ENCODE measurements at places on chromosomes 11 and 22.

DNA sequence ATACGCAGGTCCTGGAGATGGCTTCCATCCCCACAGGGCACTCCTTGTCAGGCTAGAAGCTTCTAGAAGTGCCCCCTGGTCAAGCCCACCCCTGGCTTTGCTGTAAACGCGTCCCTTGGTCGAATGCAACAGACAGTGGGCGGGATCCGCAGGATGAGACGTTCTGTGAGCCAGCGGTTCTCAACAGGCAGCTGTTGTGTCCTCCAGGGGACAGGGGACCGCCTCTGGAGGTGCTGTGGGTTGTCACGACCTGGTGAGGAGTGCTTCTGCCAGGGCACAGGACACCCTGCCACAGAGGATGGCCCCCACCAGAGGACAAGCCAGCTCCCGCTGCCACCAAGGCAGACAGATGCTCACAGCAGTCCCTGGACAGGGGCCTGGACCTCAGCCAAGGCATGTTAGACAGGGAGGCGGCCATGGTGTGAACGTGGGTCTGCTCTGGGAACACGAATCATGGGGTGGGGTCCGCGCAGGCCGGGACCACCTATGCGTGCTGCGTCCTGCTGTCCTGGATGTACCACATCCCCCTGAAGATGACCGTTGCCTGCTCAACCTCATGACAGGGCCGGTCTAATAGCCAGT, 11.7 kb downstream of the CRELD2 start:
- no peak for DNase-seq

- DNase-seq, result no peak
Measured at GRCh38 chr22:33022231-33022630, 36.0 kb downstream of the SYN3 start.

- no peak for DNase-seq
Measured at GRCh38 chr11:43408277-43408676, 49.6 kb downstream of the TTC17 start.

DNA sequence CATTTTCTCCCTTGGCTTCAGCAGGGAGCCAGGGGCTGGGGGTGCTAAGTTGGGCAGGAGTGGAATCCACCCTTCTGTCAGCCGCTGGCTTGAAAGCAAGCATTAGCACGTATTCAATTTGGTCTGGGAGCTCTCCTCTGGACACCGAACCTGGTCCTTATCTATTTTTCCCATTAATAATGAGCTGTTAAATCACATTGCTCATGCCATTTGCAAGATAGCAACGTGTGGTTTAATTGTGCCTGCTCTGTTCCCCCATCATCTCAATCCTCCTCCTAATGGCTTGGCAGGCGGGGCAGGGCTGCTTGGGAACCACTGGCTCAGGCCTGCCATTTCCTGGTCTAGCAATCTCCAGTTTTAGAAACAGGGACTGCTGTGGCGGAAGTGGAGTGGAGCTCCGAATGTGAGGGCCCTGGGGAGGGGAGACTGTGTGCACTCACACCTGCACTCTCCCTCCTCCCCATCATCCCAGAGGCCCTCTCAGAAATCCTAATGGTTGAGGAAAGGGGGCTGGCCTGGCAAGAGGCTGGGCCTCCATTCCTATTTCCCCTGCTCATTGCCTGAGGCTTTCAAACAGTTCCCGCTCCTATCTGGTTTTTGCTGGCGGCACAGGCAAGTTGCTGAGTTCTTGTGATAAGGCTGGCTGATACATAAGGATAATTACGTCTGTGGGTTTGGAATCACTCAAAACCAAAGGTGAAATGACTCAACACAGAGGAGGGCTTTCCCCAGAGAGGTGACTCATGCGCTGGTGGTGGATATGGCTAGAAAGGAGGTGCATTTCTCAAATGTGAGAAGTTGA, 201.2 kb upstream of the E2F8 start:
- peak; percentile 6 for DNase-seq

DNA sequence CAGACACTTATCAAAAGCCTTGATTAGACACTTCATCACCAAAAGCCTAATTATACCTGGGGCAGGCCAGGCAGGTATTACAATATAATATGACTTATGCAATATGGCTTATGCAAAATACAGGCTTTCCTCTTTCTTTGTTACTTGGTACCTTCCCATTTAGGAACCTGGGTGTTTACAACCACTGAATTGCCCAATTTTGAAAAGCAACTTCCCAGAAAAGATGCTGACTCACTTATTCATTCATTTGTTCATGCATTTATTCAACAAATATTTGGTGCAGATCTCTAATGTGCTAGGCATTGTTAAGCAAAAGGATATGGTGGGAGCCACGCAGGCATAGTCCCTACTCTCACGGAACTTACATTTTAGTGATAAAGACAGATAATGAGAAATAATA, 13.6 kb upstream of the JAML start:
- no peak for DNase-seq

- DNase-seq, result no peak
Measured at GRCh38 chr11:120517390-120517761, 5.8 kb downstream of the GRIK4 start.

DNA sequence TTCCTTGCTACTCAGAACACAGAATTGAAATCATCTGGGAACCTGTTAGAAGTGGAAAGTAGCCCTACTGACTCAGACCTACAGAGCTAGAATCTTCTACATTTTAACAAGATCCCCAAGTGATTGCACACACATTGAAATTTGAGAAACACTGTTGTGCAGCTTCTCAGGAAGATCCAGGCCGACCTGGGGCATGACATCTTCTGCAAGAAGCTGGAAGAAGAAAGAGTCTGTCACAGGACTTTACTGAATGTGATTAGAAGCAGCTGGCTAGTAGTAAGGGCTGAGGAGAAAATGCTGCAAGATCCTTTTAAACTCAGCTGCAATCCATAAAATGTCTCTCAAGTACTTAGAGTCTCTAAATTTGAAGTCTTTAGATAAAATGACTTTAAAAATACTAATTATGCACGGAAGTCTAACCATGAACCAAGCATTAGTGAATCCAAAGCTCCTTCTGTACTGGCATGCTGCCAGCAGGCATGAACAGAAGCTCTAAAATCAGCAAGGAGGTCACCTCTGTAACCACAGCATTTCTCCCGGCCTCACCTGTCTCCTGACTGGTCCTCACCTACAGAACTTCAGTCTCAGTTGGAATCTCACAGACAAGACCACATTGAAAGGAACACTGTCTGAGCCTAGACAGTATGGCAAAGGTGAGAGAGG, 85.0 kb downstream of the SERGEF start:
- no peak for DNase-seq

- no peak for DNase-seq
Measured at GRCh38 chr22:43343670-43344519, 723 bp upstream of the SCUBE1 start.

GRCh38 chr11:69442807-69443137, 38.7 kb upstream of the LINC01488 start:
- DNase-seq, result no peak

- DNase-seq, result no peak
Measured at GRCh38 chr11:92276773-92277172, 52.2 kb downstream of the FAT3 start.

- no peak for DNase-seq
Measured at GRCh38 chr11:69653406-69653960, 12.5 kb downstream of the CCND1 start.

- DNase-seq, result no peak
Measured at GRCh38 chr11:114412946-114413345, 12.5 kb downstream of the RBM7 start.

GRCh38 chr22:24758164-24758799, 16.2 kb downstream of the PIWIL3 start:
- DNase-seq, result peak; percentile 21

GRCh38 chr22:45845076-45845487, 131.9 kb downstream of the WNT7B start:
- no peak for DNase-seq

GRCh38 chr11:32913445-32913844, 20.8 kb downstream of the QSER1 start:
- no peak for DNase-seq

DNA sequence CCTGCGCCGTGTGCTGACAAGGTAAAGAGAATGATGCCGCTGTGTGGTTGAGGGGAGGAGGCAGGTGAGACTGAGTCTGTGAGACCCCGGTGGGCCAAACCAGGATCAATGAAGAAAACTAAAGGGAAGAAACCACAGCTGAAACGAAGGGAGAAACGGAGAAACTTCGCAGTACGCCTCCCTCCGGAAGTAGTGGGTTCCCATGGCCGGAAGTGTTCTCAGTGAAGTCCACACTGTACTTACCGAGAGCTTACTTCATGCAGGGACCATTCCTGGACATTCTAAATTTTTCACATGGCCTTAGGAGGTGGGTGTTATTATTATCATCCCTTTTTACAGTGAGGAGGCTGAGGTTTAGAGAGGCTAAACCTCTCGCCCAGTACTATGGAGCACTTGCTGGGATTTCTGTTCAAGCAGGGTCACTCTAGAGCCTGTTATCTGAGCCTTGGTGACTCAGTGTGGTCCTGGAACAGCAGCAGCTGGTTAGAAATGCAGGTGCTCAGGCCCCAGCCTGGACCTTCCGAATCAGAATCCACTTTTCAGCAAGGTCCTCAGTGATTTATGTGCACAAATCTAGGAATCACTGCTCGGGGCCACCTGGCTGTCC, 17.9 kb downstream of the CD5 start:
- DNase-seq, result no peak

- DNase-seq, result no peak
Measured at GRCh38 chr11:19524171-19524671, 188.4 kb upstream of the NAV2 start.

DNA sequence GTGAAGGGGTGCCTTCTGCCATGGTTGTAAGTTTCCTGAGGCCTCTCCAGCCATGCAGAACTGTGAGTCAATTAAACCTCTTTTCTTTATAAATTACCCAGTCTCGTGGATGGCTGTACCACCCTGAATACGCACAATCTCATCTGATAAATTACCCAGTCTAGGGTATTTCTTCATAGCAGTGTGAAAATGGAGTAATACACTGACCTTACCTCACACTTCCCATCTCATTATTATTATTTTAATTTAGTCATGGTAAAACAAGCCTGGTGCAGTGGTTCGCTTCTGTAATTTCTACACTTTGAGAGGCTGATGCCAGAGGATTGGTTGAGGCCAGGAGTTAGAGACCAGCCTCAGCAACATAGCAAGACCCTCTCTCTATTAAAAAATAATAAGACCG, 30.5 kb upstream of the CYB5R3 start:
- no peak for DNase-seq

GRCh38 chr22:22408731-22409696, 99.5 kb downstream of the ZNF280B start:
- no peak for DNase-seq

DNA sequence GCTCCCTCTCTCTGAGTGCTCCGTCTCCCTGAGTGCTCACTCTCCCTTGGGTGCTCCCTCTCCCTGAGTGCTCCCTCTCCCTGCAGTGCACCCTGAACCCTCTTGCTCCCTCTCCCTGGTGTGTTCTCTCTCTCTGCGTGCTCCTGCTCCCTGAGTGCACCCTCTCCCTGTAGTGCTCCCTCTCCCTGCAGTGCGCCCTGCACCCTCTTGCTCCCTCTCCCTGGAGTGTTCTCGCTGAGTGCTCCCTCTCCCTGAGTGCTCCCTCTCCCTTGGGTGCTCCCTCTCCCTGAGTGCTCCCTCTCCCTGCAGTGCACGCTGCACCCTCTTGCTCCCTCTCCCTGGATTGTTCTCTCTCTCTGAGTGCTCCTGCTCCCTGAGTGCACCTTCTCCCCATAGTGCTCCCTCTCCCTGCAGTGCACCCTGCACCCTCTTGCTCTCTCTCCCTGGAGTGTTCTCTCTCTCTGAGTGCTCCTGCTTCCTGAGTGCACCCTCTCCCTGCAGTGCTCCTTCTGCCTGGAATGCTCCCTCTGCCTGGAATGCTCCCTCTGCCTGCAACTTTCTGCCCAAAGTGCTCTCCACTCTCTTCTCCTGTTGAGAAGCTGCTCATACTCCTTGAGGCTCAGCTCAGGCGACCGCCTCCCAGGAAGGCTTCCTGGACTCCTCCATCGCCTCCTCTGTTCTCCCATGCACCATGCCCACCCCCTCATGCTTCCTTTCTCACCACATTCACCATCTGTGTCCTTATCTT, 48.4 kb upstream of the WNT7B start:
- DNase-seq, result no peak

DNA sequence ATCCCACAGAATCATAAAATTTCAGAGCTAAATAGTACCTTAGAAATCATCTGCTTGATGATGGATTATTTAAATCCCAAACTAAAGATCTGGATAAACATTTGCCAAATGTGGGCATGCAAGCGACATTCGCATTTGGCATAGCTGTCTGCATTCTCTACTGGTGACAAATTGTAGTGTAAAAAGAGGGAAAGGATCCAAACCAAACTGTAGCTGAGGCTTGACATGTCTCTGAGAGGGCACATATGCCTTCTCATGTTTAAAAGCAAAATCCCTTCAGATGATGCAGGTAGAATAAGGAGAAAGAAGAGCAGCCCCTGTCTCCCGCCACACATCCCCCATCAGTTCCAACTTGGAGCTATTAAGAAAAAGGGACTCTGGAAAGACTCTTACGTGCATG, 257.5 kb upstream of the MTNR1B start:
- DNase-seq, result no peak

GRCh38 chr11:11605821-11606450, 15.9 kb downstream of the GALNT18 start:
- DNase-seq, result no peak

DNA sequence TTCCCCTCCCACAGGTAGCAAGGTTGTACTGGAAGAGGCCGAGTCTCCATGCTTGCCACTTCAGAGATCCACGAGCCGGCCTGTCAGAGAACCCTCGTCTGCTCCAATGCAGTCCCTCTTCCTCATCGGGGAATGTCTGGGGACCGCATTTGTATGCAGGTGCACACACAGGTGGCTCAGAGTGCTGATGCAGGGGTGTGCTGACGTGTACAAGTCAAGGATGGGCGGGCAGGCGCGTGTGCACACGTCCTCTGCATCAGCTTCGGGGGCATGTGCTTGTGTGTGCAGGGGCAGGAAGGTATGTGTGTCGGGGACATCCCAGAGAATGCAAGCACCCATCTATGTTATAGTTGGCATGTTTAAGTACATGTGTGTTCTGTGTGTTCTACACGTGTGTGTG, 49.4 kb downstream of the ELFN2 start:
- no peak for DNase-seq

DNA sequence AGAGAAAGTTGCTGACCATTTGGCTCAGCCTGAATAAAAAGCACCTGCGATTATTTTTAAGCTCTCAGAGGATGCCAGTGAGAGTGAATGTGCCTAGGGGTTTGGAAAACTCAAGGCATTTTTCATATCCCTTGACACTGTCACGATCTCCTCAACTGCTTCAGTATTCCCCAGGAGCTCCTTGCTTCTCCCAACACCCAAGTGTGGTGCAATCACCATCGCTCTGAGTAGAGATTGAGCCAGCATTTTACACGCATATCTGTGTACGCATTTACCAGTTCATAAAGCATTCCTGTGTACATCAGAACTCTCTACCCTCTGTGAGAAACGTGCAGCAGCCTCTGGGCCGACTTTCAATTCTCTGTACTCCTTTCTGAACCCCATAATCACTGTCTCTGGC, 1.3 kb downstream of the SRRD start:
- DNase-seq, result no peak

- no peak for DNase-seq
Measured at GRCh38 chr11:48270621-48271020, 7.0 kb downstream of the OR4X1 start.

GRCh38 chr11:33542921-33543320, 157.7 kb downstream of the C11orf91 start:
- no peak for DNase-seq

- no peak for DNase-seq
Measured at GRCh38 chr11:86459682-86460460, 85.2 kb downstream of the CCDC81 start.
